Fibroblast of skin of back (primary cell): ENCODE measurements at places on chromosomes 2 and 18.
A peak's percentile ranks its signal among the peaks of the same experiment; 100 is the strongest.

DNA sequence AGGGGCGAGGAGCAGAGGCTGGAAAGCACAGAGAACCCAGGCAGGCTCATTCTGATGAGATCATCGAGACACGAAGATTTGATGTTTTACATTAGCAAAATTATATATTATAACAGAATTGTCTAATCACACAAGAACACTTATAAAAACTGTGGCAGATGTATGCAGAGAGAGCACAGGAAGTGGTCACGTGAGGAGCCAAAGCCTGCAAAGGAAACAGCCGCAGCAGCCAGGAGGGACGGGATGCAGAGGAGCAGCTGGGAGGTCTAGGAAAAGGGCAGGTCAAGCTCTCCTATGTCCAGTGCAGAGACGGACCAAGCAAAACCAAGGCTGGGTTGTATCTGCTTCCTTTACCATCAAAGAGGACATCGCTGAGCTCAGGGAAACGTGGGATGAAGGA is 355.1 kb upstream of the MYT1L start:
- no peak for DNase-seq

DNA sequence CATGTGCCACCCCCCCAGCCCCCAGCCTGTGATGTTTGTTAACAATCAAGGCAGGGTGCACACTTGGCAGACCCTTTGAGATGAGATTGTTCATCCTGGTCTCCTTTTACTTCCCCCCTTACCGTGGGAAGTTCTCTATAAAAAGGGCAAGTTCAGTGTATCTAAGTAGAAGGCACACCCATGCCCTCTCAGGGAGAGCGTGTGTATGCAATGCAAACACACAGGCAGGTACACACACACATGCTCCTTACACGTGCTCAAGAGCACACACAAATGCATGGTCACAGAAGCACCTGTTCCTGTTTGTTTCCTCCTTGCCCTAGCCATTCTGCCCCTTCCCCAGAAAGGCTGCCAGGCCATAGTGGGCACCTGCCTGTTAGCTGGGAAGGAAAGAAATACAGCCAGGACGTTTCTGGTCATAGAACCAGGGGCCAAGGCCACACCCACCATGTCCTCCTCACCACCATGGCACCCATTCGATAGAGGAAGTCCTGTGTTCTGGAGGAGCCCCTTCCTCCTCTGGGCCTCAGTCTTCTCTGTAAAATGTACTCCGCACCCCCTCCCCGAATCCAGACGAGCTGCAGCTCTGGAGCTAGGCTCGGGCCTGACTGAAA is 3.1 kb downstream of the ATOH8 start:
- no peak for DNase-seq

GRCh38 chr2:240685771-240686371 is 3.2 kb upstream of the AQP12B start:
- no peak for DNase-seq

DNA sequence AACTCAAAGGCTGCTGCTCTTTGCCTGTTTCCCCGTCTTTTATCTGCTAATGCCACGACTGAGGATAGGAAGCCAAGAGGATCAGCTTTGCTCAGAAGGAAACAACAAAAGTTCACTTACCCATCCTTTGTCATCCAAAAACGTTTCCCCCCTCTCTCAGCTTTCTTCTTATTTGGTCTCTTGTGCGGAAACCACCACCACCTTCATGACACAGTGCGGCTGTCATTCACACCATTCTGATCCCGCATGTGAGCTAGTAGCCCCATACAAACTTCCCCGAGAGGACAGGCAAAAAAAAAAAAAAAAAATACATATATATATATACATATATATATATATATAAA is 656 bp downstream of the LRRTM4 start:
- DNase-seq: no peak

DNA sequence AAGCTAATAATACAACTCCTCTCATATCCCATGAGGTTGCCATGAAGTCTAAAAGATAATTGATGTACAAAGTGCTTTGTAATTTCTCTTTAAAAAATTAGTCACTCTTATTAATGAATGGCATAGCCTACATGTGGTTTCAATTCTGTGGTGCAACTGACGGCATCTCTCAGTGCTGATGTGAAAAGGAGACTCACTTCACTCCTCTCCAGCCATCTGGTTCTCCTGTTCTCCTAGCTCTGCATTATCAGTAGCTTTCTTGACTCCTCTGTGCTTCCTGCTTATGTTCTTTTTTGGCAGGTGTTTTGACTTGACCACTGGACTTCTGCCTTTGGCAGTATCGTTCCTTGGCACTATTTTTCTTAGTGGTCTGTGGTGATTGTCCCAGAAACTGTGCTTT is 134.9 kb upstream of the ZFP36L2 start:
- no peak for DNase-seq

- DNase-seq: no peak
These were observed 58.2 kb upstream of the TFCP2L1 start for GRCh38 chr2:121343191-121343590.

- DNase-seq: no peak
These were observed 227.1 kb upstream of the ID2 start for GRCh38 chr2:8454797-8455196.

DNA sequence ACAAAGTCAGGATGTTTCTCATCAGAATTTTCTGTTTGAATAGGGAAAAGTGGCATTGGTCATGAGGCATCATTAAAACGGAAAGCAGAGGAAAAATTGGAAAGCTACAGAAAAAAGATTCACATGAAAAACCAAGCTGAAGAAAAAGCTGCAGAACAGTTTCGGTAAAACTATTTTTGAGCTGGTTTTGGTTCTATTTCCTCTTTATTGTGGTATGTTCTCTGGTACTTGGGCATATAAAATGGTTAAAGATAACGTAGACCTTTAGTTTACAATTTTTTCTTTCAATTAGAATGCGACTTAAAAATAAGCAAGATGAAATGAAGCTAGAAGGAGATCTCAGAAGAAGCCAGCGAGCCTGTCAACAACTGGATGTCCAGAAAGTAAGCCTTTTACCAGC is 7.6 kb downstream of the GPATCH11 start:
- DNase-seq: no peak

DNA sequence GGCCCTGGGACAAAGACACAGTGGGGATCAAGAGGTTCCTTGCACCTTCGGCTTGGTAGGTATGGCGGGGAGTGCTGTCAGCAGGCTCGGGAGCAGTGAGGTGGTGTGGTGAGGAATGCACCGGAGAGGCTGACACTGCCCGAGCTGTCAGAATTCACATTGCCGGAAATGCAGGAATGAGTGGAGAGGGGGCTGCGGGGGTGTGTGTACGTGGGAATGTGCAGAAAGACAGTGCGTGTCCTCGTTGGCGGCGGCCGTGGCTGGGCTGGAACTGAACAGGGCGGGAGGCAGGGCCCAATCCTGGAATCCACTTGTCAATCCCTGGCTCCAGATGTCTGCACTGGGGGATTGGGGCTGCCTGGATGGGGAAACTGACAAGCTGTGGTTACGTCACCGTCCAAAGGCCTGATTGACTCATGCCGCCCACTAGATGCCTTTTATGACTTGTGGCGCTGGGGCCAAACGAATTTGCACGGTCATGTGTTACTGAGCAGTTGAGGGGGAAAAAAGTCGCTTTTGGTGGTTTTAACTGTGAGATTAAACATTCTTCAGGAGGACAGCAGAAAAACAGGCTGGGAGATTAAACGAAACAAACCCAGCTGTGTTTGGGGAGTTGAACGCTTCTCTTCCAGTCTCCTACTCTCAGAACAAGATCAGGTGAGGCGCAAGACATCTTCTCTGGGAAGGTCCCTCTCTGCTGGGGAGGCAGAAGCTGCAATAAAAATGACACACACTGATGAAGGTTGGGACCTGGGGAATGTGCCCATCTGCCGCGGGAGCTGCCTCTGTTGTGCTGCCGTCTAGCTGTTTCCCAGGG is 189.4 kb upstream of the GLI2 start:
- peak; percentile 95 for DNase-seq

- DNase-seq: peak; percentile 68
These were observed 103.3 kb upstream of the VRK2 start for GRCh38 chr2:57943315-57943714.

- DNase-seq: no peak
These were observed 460.7 kb upstream of the FANCL start for GRCh38 chr2:58701688-58702301.

DNA sequence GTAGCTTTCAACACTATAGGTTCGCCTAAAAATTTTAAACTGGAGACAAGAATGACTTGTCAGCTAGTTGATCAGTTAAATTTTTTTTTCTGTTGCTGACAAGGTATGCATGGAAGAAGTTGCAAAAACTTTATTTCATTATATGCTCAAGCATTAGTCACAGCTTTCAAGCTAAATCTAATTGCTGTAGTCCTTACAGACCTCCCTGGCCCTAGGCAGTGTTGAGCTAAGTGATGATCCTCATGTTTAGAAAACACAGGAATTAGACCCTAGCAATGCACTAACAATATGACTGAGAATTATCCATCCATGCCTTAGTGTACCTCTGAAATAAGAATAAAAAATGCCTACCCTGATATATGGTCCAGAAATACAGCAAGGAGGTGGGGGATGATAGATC is 253.4 kb downstream of the SP3 start:
- no peak for DNase-seq

DNA sequence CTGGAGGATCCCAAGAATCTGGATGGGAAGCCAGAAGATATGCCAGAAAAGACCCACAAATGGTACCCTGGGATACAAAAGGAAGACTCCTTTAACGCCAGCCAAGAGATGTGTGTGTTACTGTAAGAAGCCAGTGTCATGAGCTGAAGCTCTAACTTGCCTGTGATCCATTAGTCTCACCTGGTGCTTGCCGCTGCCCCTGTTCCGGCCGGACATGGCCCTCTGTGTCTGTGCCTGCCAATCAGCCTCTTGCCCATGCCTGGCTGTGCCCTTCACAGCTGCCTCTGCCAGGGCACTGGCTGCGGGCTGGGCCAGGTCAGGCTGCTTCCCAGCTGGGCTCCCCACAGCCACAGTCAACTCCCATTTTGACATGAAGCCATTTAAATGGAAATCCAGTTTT is 55.4 kb downstream of the POU3F3 start:
- no peak for DNase-seq

GRCh38 chr18:79218605-79219190 is 149.5 kb downstream of the ATP9B start:
- no peak for DNase-seq

DNA sequence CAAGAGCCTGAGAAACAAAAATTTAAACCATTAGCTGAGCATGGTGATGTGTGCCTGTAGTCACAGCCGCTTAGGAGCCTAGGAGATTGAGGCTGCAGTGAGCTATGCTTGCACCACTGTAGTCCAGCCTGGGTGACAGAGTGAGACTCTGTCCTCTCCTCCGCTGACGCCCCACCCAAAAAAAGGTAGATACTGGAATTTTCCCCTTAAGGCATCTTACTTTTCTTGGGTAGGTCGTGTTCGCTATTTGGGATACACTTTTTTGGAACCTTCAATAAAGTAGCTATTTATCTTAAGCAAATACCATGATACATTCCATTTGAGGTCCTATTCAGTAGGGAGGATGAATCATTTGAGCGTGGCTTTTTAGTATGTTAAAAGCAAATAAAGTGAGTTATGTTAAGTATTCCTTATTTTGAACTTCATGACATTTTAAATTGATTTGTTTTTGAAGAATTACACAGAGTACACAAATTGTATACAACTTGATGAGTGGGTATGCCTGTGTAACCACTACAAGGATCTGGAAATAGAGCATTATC is 38.7 kb downstream of the RALBP1 start:
- DNase-seq: peak; percentile 87

GRCh38 chr18:31996007-31996406 is 22.6 kb upstream of the RNF125 start:
- no peak for DNase-seq
